CD4-positive, alpha-beta T cell treated with Interleukin-2 at 100 ng/mL for 4 hours (primary cell): ENCODE measurements at places on chromosomes 3 and 15.
A peak's percentile ranks its signal among the peaks of the same experiment; 100 is the strongest.

DNA sequence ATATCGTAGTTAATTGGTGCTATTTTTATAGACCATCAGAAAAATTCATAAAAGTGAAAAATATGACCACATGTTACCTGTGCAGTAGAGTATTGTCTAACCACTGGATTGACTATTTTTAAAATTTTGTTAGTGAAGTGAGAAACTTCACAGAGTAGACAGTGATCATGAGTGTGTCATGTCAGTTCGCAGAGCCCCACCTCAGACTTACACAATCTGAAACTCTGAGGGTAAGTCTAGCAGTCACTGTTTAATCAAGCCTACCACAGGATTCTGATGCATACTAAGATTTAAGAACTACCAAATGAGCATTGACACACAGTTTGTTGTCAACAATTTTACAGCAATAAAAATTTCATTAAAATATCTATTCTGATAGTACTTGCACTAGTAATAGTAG lies 552.9 kb upstream of the SUCLG2 start:
- DNase-seq: no peak

GRCh38 chr3:157285141-157285540 lies 125.2 kb upstream of the CCNL1 start:
- no peak for DNase-seq

DNA sequence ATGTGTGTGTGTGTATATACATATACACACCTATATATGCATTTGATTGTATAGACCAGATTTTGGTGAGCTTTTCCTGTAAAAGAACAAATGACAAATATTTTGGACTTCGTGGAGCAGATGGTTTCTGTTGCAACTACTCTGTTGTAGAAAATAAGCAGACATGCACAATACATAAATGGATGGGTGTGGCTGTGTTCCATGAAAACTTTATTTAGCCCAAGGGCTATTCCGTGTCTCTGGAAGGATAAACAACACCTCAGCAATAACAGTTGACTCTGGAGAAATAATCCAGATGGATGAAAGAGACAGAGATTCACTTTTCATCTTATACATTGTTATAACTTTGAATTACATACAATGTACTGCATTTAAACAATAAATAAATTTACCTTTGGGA lies 441.4 kb downstream of the CNTN3 start:
- no peak for DNase-seq

DNA sequence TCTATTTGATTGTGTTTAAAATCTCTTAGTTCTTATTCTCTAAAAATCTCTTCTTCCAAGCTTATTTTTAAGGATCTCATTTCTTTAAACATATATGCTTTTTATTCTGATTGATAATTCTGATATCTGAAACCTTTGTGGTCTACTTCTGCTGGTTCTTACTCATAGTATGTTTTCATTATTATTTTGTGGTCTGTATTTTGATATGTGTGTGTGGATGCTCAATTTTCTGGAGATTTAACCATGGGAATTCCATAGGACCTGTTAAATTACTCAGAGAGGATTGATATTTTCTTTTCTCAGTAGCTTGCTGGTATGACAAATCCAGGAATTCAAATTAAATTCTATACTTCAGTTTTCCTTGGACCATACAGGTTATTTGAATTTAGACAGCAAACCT lies 14.7 kb upstream of the HHLA2 start:
- DNase-seq: no peak

DNA sequence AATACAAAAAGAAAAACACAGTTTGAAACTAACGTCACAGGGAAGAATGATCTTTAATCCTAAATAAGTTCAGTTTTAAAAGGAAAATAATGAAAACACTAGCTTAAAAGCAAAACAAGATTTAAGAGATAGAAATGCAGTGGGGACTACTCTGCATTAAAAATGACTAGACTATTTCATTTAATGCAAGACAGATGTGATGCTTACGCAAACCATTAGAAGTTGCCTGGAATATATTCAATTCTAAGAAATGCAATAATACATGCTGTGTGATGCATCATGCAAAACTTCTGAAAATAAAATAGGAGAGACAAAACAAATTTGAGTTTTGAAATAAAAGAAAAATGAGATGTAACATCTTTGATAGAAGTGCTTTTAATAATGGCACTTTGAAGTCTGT lies 97.6 kb upstream of the STRIT1 start:
- DNase-seq: no peak

DNA sequence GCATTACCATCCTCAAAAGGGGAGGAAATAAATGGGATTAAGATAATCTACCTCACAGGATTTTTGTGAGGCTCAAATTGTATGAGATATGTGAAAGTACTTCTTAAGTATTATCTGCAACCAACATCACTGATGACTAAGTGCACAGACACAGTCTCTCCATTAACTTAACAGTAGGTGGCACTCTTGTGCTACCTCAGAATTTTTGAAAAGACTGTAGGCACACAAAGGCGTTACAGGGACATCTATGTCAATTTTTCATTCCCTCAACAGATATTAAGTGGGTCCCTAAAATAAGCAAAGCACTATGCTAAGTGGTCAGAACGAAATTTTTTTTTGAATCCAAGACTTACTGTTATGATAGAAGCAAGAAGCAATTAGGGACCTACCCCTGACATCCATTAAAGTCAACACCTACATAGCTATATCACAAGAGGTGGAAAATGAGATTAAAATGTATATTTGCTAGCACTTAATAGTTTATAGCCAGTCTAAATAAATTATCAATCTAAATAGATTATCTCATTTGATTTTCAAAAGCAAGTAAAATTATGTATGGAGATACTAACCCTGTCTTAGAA lies 52.9 kb downstream of the RYK start:
- peak; percentile 61 for DNase-seq

DNA sequence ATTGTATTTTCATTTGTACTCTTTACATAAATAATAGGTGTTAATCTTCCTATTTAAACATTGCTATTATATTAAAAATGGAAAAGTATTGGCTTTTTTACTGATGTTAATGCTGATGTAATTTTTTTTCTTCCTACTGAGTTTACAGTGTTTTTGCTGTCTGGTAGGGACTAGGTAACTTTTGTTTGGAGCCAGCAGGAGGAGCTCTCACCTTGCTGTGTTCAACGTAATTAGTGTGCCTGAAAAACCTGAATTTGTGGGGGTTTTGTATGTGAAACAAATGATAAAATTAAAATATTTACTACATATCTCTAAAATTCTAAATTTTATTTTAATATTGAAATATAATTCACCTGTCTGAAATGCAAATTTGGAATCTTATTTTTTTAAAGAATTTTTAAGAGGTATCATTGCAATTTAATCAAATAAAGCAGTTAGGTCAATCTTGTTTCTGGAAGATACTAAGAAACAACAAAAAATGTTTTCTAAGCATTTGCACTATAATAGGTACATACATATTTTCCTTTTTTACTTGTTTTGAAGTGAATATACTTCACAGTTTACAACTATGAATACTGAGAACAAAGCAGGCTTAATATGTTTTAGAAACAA lies 48.8 kb downstream of the EPHA6 start:
- no peak for DNase-seq

DNA sequence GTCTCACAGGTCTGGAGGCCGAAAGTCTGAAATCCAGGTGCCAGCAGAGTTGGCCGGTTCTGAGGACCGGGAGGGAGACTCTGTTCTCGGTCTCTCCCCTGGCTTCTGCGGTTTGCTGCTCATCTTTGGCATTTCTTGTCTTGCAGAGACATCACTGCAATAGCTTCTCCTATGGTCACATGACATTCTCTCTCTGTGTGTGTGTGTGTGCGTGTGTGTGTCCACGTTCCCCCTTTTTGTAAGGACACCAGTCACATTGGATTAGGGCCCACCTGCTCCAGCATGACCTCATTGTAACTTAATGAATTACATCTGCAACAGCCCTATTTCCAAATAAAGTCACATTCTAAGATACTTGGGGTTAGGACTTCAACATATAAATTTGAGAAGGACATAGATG lies 12.4 kb upstream of the ATP10A start:
- no peak for DNase-seq

DNA sequence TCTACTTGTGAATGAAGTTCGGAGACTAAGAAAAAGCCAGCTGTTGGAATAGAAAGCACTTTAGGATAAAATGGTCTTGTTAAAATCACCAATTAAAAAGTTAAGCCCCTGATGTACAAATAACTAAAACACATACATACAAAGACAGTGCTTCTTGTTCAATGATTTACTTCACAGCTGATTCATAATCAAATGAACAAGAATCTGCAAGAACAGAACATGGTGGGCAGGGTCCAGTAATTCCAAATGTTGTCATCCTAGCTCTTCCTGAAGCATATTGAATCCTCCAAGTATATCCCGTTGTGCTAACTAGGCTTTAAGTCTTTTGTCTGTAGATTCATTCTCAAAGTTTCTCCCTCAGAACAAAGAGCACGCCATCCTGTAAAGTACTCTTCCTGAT lies 24.5 kb downstream of the NIT2 start:
- no peak for DNase-seq

- no peak for DNase-seq
Observed at GRCh38 chr3:119295816-119296726, 1.9 kb downstream of the ARHGAP31 start.

GRCh38 chr3:18787441-18787840 lies 360.9 kb upstream of the KCNH8 start:
- no peak for DNase-seq

GRCh38 chr3:70201975-70202374 lies 110.5 kb downstream of the MDFIC2 start:
- no peak for DNase-seq

DNA sequence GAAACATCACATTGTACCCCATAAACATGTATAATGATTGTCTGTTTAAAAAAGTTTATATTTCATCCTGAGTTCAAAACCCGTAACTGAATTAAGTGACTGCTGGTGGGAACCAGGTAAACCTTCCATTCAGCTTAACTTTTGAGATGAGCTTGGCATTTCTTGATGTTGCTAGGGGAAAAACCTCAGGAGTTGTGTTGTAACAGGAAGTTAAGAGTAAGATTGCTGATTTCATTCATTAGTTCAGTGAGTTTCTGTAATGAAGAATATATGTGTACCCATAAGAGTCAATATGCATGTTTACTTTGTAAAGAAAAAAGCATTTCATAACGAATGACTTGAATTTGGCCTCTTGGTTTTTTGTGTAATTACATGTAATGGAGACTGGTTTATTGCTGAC lies 32.5 kb downstream of the CTSH start:
- no peak for DNase-seq

- no peak for DNase-seq
Observed at GRCh38 chr3:197525706-197526105, 30.1 kb downstream of the BDH1 start.

GRCh38 chr3:84980011-84980410 lies 21.2 kb downstream of the CADM2 start:
- DNase-seq: no peak

DNA sequence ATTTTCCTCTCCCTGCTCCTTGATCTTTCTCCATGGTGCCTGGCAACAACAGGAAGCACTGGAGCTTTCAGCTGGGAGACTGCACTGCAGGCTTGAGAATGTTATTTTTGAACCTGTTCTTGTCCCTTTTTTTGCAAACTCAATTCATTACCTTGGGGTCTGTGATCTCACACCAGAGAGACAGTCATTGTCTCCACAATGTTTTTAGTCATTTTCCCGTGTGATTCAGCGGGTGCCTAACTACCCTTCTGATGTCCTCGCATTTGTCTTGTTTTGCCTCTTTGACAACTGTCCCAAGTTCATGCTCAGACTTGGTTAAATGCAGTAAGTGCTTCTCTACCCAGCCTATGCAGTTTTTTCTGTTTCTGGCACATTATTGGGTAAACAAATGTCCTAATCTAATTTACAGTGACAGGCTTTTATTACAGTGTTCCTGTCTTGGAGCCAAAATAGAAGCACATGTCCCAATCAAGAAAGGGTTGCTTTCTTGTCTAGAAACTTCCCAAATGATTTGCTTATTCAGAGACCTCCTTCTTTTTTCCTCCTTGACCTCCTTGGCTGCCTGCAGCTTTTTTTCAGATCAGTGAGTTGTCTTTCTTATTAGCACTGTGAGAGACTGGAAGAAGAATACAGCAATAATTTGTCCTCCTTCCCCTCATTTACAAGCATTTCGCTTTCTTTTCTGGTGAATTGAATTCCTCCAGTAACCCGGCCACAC lies 162.4 kb downstream of the NSUN3 start:
- DNase-seq: no peak

GRCh38 chr15:64699751-64700388 lies 75.5 kb downstream of the RBPMS2 start:
- no peak for DNase-seq

- no peak for DNase-seq
Observed at GRCh38 chr3:197368821-197369220, 70.4 kb upstream of the DLG1 start.

DNA sequence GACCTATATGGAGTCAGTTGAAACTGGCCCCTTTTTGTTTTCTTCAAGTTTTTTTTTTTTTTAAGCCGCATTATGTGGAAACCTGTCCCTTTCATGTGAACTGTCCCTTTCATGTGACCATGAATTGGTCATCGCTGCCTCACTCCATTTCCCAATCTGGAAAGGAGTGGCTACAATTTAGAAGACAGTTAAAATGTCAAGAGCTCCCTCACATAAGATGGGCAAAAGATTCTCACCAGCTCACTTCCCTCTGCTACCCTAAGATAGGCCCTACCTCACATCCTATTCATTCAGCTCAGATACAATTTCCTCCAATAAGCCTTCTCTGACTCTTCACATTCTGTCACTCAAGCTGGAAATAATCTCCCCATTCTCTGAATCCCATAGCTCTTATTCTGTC lies 111.3 kb upstream of the BCL6 start:
- no peak for DNase-seq

- DNase-seq: no peak
Observed at GRCh38 chr3:104145164-104145563, 1221.5 kb upstream of the ALCAM start.

DNA sequence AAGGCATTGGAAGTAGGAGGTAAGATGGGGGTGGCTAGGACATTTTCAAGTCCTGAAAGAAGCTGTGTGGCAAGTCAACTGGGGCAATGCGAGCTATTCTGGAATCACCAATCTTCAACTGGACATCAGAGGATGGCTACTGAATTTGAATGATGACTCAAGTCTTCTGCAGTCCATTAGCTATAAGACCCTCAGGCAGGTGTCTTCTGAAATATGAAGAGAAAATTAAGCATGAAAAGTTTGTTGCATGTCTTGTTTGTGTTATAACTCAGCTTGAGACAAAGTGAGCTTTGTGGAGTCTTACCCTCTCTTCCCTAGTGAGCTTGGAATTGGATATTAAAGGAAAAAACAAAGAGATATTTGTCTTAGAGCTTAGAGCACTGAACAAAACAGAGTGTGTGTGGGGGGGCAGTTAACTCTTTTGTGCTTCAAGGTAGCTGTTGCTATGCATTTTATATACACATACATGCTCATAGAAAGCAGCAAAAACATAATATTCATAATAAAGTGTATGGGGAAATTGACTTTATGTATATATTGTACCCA lies 979.1 kb downstream of the MCTP2 start:
- no peak for DNase-seq

DNA sequence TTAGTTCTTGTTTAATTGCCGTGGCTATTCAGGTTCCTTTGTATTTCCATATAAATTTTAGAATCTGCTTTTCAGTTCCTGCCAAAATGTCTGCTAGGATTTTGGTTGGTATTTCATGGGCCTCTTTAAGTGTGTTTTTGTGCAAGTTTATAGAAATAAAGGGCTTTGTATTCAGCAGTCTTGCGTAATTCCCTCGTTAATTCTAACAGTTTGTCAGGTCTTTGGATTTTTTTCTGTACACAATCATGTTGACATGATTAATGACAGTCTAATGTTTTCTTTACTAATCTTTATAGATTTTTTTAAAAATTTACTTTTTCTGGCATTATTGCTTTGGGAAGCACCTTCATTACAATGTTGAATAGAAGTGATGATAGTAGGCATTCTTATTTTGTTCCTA lies 120.9 kb downstream of the NEK11 start:
- no peak for DNase-seq
